T-helper 1 cell (primary cell): ENCODE measurements at places on chromosomes 13 and 19.

- DNase-seq = no peak
Observed at GRCh38 chr19:18995804-18996241, 37.5 kb downstream of the SUGP2 start.

- DNase-seq = no peak
Observed at GRCh38 chr13:42247883-42248282, 24.1 kb upstream of the AKAP11 start.

DNA sequence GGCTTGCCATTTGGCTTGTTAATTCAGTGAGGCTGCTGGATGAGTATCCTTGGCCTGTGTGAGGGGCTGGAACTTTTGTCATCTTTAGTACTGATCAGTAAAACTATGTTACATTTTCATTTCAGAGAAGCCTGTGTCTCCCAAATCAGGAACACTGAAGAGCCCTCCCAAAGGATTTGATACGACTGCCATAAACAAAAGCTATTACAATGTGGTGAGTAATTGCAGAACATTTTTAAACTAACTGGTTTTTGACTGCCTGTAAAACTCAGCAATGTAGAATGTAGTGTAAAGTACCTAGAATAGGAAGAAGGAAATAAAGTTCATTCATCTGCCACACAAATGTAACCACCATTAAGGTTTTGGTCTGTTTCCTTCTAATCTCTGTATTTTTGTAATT lies 87.4 kb upstream of the TEX29 start:
- no peak for DNase-seq

GRCh38 chr13:32476021-32476731 lies 48.2 kb upstream of the N4BP2L1 start:
- no peak for DNase-seq

DNA sequence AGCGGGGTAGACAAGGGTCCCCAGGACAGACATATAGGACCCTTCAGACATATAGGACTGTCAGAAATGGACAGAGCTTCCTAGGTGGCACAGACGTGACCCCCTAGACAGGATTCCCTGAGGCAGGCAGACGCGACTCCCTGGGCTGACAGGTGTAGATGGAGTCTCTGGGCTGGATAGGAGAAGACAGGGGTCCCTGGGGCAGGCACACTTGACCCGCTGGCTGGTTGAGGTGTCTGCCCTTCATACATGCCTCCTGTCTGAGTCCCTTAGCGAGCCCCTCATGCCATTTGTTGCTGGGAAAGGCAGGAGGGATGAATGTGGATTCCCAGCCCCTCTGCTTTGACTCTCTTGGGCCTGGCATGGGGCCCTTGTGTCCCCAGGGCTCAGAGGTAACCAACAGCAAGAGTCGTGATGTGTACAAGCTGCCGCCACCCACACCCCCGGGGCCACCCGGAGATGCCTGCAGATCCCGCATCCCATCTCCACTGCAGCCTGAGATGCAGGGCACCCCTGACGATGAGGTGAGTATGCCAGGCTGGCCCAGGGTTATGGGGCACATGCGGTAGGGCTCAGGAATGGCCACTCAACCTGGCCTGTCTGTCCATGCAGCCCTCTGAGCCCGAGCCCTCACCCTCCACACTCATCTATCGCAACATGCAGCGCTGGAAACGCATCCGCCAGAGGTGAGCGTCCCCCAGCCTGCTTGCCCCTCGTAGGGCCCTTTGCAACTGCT lies 3.0 kb downstream of the HSPB6 start:
- no peak for DNase-seq

DNA sequence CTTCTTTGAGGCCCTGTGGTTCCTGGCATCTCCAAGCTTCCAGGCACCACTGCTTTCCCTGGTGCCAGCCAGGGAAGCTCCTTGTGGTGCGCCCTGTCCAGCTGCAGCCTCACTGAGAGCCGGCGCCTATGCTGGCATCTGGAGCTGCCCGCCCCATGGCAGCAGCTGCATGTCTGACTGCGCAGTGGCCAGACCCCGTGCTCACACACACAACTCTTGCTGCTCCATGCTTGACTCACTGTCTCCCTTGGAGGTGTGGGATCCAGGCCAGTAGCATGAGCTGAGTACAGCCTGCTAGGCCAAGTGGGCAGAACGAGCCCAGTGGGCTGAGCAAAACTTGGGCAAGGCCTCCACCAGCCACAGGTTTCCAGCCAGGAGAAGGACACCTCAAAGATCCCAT lies 11.5 kb upstream of the SUPT20H start:
- DNase-seq = no peak

GRCh38 chr13:33764716-33765115 lies 53.2 kb upstream of the RFC3 start:
- no peak for DNase-seq

GRCh38 chr19:29450812-29451211 lies 75.0 kb upstream of the VSTM2B start:
- DNase-seq = no peak

- no peak for DNase-seq
Observed at GRCh38 chr19:41245843-41246242, 18.3 kb upstream of the HNRNPUL1 start.

- DNase-seq = no peak
Observed at GRCh38 chr13:103287659-103288058, 221.4 kb upstream of the SLC10A2 start.

DNA sequence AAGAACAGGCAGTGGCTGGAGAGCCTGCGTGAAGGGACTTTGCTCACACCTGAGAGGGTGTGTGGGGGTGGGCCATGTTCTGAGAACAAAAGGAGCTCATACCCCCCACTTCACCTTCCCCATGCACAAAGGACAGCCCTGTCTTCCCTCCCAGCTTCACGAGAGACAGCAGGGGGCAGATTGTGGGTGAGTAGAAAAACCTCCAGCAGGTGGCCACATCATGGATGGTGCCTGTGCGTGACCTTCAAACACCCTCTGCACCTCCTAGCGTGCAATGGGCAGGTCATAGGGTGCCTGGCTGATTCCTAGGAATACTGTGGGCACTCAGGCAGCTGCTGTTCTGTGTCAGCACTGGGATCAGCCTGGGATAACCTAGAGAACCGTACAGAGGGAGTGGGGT lies 36.3 kb upstream of the PSG9 start:
- no peak for DNase-seq

DNA sequence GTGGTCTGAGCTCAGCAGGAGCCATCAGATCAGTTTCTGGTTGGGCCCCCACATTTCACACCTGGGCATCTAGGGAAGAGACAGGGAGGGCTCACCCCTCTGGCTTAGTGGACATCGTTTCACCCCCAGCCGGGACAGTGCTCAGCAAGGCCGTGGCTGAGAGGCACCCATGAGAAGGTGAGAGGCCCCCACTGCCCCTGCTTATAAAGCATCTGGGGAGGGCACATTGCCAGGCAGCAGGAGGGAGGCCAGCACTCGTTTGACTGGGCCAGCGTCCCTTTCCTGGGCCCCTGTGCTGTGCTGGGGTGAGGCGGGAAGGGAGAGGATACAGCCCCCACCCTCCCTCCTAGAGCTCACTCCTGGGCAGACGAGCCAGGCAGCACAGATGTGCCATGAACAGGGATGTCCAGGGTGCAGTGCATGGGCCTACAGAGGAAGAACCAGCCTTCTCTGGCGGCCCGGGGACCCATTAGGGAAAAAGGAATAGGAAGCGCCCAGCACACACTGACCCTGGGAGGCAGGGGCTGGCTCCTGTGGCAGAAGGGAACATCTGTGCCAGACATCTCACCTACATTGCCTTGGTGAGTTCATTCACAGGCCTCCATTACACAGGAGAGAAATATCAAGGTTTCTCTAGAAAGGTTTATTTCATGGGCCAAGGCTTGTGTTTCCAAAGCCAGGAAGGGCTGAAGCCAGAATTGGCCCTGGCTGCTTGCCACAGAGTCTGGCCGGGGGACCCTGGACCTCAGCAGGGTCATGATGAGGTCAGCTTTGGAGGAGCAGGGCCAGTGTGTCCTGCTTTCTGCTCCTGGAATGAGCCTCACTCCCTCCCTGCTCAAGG lies 7.7 kb downstream of the AP1M1 start:
- DNase-seq = no peak

DNA sequence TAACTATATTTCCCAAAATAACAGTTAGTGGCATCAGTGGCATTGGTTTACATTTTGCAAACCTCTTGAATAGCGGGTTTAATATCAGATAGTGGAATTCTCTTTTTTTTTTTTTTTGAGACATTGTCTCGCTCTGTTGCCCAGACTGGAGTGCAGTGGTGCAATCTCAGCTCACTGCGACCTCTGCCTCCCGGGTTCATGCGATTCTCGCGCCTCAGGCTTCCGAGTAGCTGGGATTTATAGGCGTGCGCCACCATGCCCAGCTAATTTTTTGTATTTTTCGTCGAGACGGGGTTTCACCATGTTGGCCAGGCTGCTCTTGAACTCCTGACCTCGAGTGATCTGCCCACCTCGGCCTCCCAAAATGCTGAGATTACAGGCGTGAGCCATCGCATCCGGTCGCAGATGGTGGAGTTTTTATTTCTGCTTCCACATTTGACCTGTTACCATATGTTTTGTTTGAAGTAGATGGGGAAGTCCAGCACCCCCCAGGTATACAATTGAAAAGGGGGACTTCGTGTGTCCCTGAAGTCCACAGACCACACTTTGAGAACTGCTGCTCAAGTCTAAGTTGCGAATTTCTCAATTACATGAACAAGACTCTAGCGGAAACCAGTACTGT lies 40.5 kb upstream of the XPO4 start:
- no peak for DNase-seq

DNA sequence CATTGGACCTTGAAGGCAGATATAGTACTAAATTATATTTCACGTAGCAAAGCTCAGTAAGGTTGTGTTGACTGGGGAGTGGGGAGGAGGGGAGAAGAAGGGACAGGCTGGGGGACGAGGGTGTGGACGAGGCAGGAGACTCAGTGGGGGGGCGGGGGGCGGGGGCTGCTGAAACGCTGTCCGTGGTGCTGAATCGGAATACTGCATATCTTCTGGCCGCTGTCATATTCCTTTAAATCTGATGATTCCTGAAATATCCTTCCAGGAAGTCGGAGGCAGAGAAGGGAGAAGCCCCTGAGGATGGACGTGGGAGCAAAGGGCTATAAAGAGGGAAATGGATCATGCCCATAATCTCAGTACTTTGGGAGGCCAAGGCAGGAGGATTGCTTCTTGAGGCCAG lies 34.7 kb upstream of the CASP14 start:
- DNase-seq = no peak

DNA sequence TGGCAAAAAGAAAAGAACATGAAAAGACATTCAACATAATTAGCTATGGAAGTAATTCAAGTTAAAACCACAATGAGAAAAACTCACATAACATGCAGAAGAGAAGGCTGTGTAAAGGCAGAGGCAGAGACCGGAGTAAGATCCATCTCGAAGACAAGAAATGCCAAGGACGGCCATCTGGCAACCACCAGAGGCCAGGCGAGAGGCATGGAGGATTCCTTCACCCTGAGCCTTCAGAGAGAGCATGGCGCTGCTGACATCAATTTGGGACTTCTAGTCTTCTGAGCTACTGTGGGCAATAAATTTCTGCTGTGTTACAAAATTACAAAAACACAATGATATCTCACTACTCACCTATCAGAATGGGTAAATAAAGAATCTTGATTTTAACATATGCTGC lies 381.0 kb downstream of the TSHZ3 start:
- no peak for DNase-seq

DNA sequence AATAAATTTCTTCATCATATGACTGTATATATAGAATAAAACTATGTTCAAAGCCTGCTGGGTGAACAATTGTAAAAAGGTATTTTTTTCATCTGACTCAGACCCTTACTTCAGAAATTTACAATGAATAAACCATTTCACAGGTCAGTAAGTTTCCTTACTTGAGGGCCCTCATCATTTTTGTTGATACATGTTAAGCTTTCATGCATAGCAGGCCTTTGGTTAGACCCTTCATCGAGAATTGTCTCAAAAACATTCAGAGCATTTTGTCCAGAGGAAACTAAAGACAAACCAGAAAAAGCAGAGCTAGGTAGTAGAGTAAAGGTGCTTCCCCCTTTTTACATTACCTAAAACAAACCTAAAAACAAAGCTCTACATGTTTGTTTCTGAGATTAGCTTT lies 46.2 kb downstream of the FNDC3A start:
- DNase-seq = no peak

DNA sequence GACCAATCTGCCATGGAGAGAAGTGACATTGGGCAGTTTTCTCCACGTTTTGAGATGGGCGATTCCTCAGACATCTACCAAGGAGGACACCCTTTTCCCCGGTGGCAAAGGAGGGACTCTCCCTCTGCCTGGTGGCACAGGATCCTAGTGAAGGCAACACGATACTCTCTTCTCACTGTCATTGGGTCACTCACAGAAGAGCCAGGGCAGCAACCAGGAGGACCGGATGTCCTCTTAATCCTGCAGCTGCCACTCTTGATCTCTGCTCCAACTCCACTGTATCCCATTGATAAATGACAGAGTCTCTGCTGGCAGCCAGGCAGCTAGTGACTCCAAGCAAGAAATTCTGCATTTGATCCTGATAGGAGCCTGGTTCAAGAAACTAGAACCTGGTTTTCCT lies 42.2 kb downstream of the COL4A2 start:
- no peak for DNase-seq

DNA sequence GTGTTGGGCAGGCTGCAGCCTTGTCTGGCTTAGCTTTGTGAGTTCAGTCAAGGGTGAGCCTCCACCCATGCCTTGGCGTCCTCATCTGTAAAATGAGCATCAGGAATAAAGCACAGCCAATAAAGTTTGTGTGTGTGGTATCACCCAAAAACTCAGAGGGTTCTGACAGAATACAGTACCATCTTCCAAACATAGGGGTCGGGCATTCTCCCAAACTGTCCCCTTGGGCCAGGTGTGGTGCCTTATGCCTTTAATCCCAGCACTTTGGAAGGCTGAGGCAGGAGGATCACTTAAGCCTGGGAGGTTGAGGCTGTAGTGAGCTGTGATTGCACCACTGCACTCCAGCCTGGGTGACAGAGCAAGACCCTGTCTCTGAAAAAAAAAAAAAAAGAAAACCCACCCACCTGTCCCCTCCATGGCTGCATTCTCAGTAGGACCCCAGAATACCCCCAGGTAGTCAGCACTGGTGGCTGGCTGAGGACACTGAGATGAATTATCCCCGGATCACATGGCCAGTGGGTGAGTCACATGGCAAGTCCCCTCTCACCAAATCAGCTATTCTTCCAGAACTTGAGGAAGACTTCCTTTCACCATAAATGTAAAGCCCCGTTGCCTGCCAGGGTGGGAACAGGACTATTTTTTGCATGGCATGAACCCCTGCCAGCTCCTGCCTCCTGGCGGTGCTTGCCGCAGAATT lies 18.6 kb downstream of the POP4 start:
- DNase-seq = no peak

DNA sequence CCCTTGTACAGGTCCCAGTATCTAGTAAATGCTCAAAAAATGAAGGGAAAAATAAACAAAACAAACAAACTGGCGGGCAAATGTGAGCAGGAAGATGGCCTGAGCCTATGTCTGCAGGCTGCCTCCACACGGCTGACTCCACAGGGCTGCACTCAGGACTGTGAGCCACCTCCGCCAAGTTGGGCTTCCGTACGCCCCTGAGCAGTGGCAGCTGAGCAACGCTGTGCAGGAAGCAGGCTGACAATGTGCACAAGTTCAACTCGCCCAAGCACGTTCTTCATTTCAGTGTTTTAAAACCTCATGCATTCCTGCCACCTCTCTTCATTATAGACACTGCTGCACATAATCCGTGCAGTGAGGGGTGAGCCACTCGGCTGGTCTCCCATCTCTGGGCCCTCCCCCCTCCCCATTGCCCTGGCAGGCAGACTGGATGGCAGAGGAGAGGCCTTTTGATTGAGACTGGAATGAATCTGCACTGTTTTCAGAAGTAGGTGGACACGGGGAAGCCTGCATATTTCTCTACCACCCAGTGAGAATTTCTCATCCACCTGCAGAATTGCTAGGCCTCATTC lies 915.3 kb downstream of the UQCRFS1 start:
- DNase-seq = no peak
